ENCODE measurements at places on chromosomes 1 and 21. TPM values are rescaled to one million over a fixed set of nuclear protein-coding genes. Genes with fewer than 3 reads are reported as not detected.

Gene EPHA10
- total RNA-seq, result not detected

Gene SHISA4
- total RNA-seq, result 2.6 TPM

GRCh38 chr1:53391296-53391695 is 63.4 kb upstream of the LRP8 start:
- no peaks in the 10 kb centered on the region for H3K4me1 ChIP-seq
- no peaks in the 10 kb centered on the region for H3K27me3 ChIP-seq
- no peak overlapping the region for H3K27ac ChIP-seq
- no peaks in the 10 kb centered on the region for H3K36me3 ChIP-seq

DNA sequence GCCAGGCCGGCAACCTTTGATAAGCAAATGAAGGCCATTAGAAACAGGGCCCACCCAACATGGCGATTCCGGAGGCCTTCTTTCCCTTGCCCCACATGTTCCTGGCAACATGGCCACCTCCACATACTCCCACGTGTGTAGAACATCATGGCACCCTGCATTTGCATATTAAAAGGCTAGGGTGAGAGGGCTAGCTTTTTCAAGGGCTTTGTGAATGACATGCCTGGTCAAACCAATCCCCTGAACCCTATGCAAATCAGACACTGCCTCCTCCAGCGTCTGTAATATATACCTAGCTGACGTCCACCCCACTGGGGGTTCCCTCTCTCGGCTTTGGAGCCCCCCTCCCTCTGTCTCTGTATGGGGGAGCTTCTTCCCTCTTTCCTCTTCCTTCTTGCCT is 1.6 kb downstream of the ADCY10 start:
- no peak for DNase-seq
- H3K4me1 ChIP-seq, result no peaks in the 10 kb centered on the region
- no peaks in the 10 kb centered on the region for H3K27me3 ChIP-seq
- no peaks in the 10 kb centered on the region for H3K36me3 ChIP-seq
- no peak overlapping the region for H3K27ac ChIP-seq
- no peak overlapping the region for H3K4me3 ChIP-seq

Gene TMEM51
- total RNA-seq, result 1.7 TPM

DNA sequence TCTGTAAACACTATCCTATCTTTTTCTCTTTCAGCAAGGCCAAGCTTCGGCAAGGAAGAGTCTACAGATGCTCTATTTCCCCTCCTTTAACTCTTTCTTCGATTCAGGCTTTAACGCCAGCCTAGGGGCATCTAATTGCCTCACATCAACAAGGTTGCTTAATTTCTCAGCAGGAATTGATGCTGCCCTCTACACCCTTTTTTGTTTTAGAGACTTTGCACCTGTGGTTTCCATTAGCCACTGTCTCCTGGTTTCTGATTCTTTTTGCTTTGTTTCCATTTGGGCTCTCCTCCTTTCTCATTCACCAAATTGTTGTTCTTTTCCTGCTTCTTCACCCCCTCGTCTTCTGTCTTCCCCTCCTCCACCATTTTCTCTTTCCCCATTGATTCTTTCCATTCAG is 202.4 kb upstream of the HMCN1 start:
- H3K27ac ChIP-seq, result no peak overlapping the region
- H3K27me3 ChIP-seq, result no peaks in the 10 kb centered on the region
- H3K4me3 ChIP-seq, result no peak overlapping the region
- H3K36me3 ChIP-seq, result no peaks in the 10 kb centered on the region
- no peak for DNase-seq

- no peaks in the 10 kb centered on the region for H3K4me1 ChIP-seq
- no peaks in the 10 kb centered on the region for H3K36me3 ChIP-seq
- H3K4me3 ChIP-seq, result no peak overlapping the region
- no peak overlapping the region for H3K27ac ChIP-seq
Measured at GRCh38 chr1:199698222-199698621, 329.3 kb upstream of the NR5A2 start.

Gene AXDND1
- total RNA-seq, result not detected

Gene PTGFR
- total RNA-seq, result 0.81 TPM

- no peak for DNase-seq
- H3K4me1 ChIP-seq, result no peaks in the 10 kb centered on the region
- no peak overlapping the region for H3K4me3 ChIP-seq
- no peaks in the 10 kb centered on the region for H3K36me3 ChIP-seq
Measured at GRCh38 chr1:203776636-203777035, 11.7 kb downstream of the LAX1 start.

Gene SERINC2
- 0.42 TPM for total RNA-seq

Gene GTF2B
- total RNA-seq, result 28.9 TPM

- H3K4me1 ChIP-seq, result peaks cover 41% of the 10 kb centered on the region
- H3K4me3 ChIP-seq, result peak overlapping the region; percentile 25
- peaks cover 89% of the 10 kb centered on the region for H3K36me3 ChIP-seq
- peak; percentile 99 for DNase-seq
- H3K27ac ChIP-seq, result peak overlapping the region; percentile 75
- no peaks in the 10 kb centered on the region for H3K27me3 ChIP-seq
Measured at GRCh38 chr1:8873506-8874229, 4.8 kb downstream of the ENO1 start.

DNA sequence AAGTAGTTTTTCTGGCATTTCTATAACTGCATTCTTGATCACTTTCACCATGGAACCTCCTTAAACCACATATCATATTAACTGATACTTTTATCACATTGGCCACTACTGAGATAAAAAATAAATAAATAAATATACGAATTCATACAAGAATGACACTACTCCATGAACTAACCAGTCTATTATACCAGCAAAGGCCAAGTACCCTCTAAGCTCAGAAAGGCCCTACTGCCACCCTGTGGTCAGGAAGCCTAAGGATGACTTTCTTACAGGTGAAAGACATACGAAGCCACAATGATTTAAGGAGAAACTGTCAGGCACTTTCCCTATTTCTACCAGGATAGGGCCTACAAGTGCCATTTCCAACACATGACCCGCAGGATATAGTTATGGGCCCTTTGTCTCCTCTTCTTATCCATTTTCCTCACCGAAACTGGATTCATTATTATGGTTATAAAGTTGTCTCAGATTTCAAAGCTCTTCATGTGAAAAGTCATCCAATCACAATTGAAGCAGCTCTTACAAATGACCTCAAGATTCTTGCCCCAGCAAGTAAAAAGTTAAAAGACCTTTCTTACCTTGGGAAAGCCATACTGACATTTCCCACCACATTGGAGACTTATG is 23.9 kb downstream of the DNAJC8 start:
- H3K4me1 ChIP-seq, result no peaks in the 10 kb centered on the region
- peaks cover 56% of the 10 kb centered on the region for H3K36me3 ChIP-seq
- H3K27ac ChIP-seq, result peak overlapping the region; percentile 7
- no peaks in the 10 kb centered on the region for H3K27me3 ChIP-seq
- DNase-seq, result peak; percentile 60
- H3K4me3 ChIP-seq, result no peak overlapping the region

DNA sequence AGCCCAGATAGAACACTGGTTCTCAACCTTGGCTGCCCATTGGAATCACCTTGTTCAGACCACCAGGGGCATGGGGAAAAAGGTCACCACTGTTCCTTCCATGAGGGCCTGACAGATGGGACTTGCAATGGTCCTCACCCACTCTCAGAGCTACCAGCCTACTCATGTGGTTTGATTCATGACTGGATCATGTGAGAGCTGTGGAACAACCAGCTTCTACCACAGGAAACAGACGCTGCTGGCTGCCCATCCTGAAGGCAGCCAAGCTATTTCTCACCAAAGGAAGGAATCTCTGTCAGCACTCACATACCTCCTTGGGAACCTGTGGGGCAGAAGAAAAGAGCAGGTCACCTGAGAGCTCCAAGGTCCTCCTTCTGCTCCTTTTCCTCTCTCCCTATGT is 53.6 kb downstream of the CAPN8 start:
- no peak overlapping the region for H3K4me3 ChIP-seq
- no peaks in the 10 kb centered on the region for H3K36me3 ChIP-seq
- DNase-seq, result no peak
- no peaks in the 10 kb centered on the region for H3K4me1 ChIP-seq

DNA sequence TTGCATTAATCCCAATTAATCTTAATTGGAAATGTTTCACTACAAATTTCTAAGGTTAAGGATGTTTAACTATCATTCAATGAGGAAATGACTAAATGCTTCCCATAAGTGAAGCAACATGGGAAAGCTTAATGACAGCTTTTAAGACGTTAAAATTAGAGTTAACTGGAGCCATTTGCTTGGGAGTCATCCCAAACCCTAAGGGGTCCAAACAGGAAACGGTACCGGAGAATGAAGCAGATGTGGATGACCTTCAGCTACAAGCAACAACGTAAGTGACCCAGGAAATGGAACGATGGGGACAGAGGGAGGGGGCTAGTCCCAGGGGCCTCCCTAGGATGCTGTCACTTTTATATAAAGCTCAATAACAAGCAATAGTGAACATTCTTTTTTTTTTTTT is 62.2 kb downstream of the CAPZB start:
- H3K27ac ChIP-seq, result no peak overlapping the region
- peak; percentile 77 for DNase-seq
- peaks cover 15% of the 10 kb centered on the region for H3K4me1 ChIP-seq

- H3K36me3 ChIP-seq, result no peaks in the 10 kb centered on the region
- peak overlapping the region; percentile 75 for H3K27ac ChIP-seq
- peak overlapping the region; percentile 92 for H3K4me3 ChIP-seq
- H3K4me1 ChIP-seq, result no peaks in the 10 kb centered on the region
- H3K27me3 ChIP-seq, result no peaks in the 10 kb centered on the region
Measured at GRCh38 chr1:111620441-111620971, 917 bp downstream of the RAP1A start.

- DNase-seq, result no peak
- H3K27me3 ChIP-seq, result peaks cover 7% of the 10 kb centered on the region
- no peaks in the 10 kb centered on the region for H3K4me1 ChIP-seq
- H3K36me3 ChIP-seq, result no peaks in the 10 kb centered on the region
- H3K27ac ChIP-seq, result no peak overlapping the region
Measured at GRCh38 chr1:18458133-18459092, 22.3 kb upstream of the KLHDC7A start.

DNA sequence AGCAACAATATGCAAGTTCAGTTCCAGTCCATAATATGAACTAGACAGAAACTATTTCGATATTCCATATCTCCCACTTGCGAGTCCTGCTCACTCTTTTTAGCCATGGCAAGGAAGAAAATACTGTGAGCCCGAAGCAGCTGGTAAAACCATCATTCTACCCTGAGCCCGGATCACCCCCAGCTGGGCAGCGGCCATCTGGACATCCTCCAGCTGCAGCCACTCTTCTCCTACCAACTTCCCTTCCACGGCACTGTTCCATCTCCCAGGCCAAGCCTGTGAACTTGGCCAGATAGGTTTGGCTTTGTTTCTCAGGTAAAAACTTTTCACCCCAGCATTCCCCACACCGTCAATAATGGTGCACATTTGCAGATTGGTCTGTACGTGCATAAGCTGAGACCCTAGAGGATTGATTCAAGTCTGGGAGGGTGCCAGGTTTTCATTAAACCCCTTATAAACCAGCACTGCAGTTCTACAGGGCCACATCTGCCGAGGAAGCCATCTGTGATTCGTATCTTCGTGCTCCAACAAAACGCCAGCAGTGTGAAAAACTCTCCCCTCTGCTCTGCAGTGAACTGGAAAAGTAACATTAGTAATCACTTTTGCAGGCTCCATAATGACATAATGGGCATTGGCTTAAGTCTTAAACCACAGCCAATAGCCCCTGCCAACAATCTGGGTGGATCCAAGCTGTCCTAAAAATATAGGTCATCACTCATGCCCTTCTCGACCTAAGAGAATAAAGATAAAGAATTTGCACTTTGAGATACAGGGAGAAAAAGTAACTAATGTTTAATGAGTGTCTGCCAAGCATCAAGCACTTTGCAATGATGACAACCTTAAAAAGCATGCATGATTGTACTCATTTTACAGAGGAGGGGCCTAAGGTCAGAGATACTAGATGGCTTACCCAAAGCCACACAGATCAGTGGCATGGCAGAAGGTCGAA is 205.1 kb downstream of the PLPP3 start:
- no peaks in the 10 kb centered on the region for H3K36me3 ChIP-seq
- H3K4me1 ChIP-seq, result no peaks in the 10 kb centered on the region
- H3K27me3 ChIP-seq, result peaks cover 8% of the 10 kb centered on the region
- DNase-seq, result no peak

DNA sequence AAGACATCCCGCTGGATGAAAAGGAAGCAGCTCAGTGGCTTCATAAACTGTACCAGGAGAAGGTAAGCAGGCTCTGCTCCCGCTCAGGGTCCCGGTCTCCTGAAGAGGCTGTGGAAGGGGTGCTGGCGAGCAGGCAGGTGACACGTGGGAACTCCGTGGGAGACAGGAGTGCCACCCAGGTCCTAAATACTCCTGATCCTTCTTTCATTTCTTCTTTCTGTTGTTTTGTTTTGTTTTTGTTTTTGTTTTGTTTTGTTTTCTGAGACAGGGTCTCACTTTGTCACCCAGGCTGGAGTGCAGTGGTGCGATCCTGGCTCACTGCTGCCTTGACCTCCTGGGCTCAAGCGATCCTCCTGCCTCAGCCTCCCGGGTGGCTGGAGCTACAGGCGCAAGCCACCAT is 34.0 kb upstream of the TRAPPC10 start:
- H3K27me3 ChIP-seq, result no peaks in the 10 kb centered on the region
- peaks cover 26% of the 10 kb centered on the region for H3K36me3 ChIP-seq
- no peak for DNase-seq

- DNase-seq, result no peak
- no peaks in the 10 kb centered on the region for H3K4me1 ChIP-seq
- no peak overlapping the region for H3K4me3 ChIP-seq
Measured at GRCh38 chr1:31571340-31572295, 4.7 kb upstream of the TINAGL1 start.

GRCh38 chr1:239810061-239810481 is 281.6 kb upstream of the FMN2 start:
- no peaks in the 10 kb centered on the region for H3K27me3 ChIP-seq
- no peaks in the 10 kb centered on the region for H3K4me1 ChIP-seq
- H3K4me3 ChIP-seq, result no peak overlapping the region
- H3K27ac ChIP-seq, result no peak overlapping the region
- H3K36me3 ChIP-seq, result no peaks in the 10 kb centered on the region
- DNase-seq, result peak; percentile 52

GRCh38 chr21:42271065-42271464 is 44.1 kb downstream of the TFF3 start:
- no peaks in the 10 kb centered on the region for H3K27me3 ChIP-seq
- H3K36me3 ChIP-seq, result no peaks in the 10 kb centered on the region
- H3K27ac ChIP-seq, result no peak overlapping the region
- no peak overlapping the region for H3K4me3 ChIP-seq
- DNase-seq, result no peak

Gene PTTG1IP
- total RNA-seq, result 217 TPM

Gene FAM3B
- not detected for total RNA-seq

DNA sequence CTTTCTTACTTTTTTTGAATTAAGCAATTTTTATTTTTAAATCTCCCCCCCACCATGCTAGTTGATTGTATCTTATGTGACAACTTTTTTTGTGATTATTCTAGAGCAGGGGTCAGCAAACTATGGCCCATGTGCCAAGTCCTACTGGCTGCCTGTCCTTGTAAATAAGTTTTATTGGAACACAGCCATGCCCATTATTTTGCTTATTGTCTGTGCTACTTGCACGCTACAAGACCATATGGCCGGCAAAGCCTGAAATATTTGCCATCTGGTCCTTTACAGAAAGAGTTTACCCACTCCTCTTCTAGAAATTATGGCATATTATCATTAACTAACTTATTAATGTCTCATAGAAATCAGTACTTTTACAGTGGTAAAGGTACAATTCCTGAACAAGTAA is 51.7 kb downstream of the AK5 start:
- H3K36me3 ChIP-seq, result no peaks in the 10 kb centered on the region
- no peak overlapping the region for H3K4me3 ChIP-seq
- no peaks in the 10 kb centered on the region for H3K4me1 ChIP-seq
- DNase-seq, result no peak
- H3K27ac ChIP-seq, result no peak overlapping the region

Gene PRELP
- not detected for total RNA-seq

Gene RAD54L
- total RNA-seq, result 49.0 TPM

- no peaks in the 10 kb centered on the region for H3K4me1 ChIP-seq
- H3K27me3 ChIP-seq, result no peaks in the 10 kb centered on the region
- no peak overlapping the region for H3K4me3 ChIP-seq
Measured at GRCh38 chr21:19522381-19522780, 1118.8 kb upstream of the TMPRSS15 start.

Gene HPDL
- 7.8 TPM for total RNA-seq
